ENCODE measurements at places on chromosomes 7 and 10.

DNA sequence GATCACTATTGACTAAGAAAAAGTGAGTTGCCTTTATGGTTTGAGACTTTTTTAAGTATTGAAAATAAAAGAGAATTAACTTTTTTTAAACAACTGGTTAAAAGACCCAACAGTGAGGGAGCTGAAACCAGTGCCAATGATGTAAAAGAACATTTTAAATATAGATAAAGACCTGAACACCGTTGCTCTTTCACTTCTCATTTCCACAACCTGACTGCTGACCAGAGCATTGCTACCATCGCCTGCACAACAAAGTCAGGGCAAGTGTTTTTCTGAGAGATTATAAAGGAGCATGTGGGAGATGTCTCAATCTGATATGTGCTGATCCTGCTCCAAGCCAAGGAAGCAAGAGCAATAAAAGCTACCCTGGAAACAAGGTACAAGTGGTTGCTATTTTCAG is 34.7 kb downstream of the IMMP2L start:
- DNase-seq, result no peak

- DNase-seq, result no peak
These were observed 49.0 kb upstream of the CALD1 start for GRCh38 chr7:134730411-134730829.

DNA sequence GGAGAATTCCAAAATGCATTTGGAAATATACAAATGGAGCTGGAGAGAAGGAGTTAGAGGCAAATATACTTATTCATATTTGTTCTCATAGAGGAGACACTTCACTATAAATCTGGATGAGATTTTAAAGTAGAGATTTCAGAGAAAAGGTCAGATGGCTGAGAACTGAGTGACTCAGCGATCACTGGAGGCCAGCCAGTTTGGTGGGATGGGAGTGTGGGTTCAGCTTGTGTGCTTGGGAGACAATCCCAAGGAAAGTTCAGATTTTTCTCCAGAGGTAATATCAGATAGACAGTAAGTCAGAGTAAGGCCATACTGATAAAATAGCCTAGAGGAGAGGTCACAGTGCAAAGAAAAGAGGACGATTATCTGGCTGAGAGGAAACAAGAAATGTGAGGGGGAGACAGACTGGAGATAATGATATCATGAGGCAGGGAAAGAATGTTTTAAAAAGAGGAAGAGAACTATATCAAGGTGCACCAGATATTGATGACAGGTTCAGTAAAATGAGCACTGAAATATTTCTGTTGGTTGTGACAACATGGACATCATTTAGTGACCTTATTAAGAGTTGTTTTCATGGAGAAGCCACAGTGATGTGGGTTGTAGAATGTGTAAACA is 67.0 kb downstream of the MDFIC start:
- no peak for DNase-seq

GRCh38 chr10:23439452-23439960 is 631 bp downstream of the OTUD1 start:
- DNase-seq, result no peak

DNA sequence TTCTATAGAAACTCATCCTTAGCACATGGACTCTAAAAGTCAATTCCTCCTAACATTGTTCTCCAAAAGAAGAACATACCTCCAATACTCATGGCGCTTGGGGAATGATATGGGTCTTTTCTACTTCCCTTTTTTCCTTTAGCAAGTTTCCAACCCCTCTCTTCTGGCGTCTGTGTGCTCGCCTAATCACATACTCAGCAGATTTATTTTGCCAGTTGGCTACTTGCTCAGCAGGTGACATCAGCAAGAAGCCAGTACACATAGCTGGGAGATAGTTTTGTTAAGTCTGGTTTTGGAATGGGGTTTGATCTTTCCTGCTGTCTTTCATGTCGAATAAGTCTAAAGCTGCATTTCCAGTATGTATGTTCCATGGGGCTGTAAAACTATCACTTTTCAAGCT is 193.8 kb downstream of the POM121L12 start:
- DNase-seq, result no peak

DNA sequence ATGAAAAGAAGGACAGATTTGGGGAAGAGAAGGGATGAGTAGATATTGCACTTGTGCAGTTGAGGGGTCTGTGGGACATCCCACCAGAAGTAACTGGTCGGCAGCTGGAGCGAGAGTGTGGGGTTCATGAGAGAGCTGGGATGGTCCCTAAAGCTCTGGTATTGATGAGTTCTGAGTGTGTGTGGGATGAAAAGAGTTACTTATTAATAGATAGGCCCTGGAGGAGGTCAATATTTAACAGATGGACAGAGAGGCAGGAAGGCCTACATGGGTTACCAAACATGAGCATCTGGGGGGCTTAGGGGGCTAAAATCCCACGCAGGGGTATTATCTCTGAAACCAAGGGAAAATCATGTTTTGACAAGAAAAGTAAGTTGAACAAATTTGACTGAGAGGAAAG is 95.7 kb upstream of the SFMBT2 start:
- no peak for DNase-seq

- DNase-seq, result peak; percentile 37
These were observed 787 bp upstream of the PLEKHA1 start for GRCh38 chr10:122373721-122374120.

- no peak for DNase-seq
These were observed 1.7 kb upstream of the IGFBP3 start for GRCh38 chr7:45922810-45923209.

- no peak for DNase-seq
These were observed 342.9 kb downstream of the CALN1 start for GRCh38 chr7:72069263-72069662.

- DNase-seq, result no peak
These were observed 73.3 kb downstream of the CHST15 start for GRCh38 chr10:124019886-124020797.

DNA sequence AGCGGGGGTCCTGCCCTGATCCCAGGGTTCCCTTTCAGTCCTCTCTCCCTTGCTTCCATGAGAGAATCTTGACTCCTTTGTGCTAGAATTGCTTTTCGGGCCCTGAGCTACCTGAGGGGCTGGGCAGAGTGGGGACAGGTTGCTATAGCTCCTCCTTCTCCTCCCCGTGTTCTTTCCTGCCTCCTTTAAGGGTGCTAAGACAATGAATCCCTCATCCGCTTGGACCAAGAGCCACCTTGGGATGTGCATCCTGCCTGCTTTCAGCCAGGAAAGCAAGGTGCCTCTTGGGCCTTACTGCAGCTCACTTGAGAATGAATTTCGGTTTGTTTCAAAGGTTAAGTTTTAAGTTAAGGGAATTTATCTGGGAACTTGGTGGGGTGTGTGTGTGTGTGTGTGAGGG is 53.6 kb downstream of the ADRA2A start:
- DNase-seq, result no peak

GRCh38 chr10:89574368-89574767 is 39.0 kb upstream of the SLC16A12 start:
- no peak for DNase-seq

- no peak for DNase-seq
These were observed 9.6 kb downstream of the INMT start for GRCh38 chr7:30761214-30762156.

DNA sequence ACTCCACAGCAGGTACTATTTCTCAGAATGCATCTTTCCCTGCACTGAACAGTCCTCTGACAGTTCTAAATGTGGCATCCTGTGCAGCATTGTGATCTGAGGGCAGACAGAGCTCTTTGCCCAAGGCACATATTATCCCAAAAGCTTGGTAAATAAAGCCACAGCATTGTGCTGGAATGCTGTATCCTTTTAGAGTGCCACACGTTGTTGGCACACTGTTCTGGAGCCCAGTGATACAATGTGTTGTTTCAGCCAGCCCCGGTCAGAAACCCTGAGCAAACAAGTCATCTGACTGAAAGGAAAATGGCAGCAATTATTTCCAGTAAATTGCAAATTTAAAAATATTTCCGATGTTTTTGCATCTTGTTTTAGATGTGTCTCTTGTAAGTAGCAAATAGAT is 45.4 kb downstream of the NAMPT start:
- DNase-seq, result no peak

DNA sequence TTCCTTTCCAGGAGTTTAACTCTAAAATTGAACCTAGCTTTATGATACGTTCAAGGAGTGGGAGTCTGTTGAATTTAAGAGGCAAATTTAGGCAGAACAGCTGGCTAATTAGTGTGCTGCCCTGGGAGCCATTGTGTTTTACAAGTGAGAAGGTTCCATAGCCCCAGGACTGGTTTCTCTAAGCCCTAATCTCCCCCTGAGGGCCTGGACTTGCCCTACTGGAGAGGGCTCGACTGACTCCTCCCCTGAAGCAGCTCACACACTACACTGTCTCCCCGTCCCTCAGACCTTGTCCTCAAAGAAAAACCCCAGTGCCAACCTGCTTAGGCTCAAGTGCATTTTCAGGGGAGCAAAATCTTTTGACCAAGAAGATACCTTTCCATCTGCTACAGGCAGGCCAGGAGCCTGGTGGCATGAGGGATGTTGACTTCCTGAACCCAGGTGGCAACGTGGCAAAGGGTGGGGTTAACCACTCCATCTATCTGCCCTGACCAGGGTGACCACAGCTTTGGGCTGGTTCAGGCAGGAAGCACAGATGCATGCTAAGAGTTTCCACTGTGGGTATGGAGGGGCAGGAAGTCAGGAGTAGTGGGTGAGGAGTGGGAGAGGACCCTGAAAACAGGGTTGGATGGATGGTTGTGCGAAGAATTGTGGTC is 68.9 kb upstream of the CARD11 start:
- no peak for DNase-seq

- no peak for DNase-seq
These were observed 6.7 kb downstream of the TWIST1 start for GRCh38 chr7:19110776-19111175.

DNA sequence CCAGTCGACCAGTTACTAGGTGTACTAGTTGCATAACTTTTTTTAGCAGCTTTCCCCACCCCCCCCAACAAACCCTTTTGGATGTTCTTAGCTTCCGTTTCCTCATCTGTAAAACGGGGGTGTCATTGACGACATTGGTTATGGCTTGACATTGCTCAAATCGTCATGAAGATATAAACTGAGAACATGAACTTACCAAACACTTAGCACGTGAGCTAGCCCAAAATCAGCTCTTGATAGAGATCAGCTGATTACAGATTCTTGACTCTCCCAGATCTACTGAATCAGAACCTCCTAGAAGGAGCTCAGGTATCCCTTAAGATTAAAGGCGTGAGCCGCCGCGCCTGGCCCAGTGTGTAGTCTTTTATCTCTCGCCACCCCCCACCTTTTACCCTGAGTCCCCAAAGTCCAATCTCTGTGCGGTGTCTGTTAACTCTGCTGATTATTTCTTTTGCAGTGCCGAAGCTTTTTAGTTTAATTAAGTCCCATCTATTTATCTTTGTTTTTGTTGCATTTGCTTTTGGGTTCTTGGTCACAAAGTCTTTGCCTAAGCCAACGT is 1.0 kb upstream of the GNA12 start:
- no peak for DNase-seq

- no peak for DNase-seq
These were observed 74.6 kb downstream of the VCL start for GRCh38 chr10:74072503-74072902.

GRCh38 chr10:77256346-77256745 is 381.3 kb downstream of the KCNMA1 start:
- DNase-seq, result no peak

- no peak for DNase-seq
These were observed 10.6 kb downstream of the RPA3 start for GRCh38 chr7:7707806-7708205.

DNA sequence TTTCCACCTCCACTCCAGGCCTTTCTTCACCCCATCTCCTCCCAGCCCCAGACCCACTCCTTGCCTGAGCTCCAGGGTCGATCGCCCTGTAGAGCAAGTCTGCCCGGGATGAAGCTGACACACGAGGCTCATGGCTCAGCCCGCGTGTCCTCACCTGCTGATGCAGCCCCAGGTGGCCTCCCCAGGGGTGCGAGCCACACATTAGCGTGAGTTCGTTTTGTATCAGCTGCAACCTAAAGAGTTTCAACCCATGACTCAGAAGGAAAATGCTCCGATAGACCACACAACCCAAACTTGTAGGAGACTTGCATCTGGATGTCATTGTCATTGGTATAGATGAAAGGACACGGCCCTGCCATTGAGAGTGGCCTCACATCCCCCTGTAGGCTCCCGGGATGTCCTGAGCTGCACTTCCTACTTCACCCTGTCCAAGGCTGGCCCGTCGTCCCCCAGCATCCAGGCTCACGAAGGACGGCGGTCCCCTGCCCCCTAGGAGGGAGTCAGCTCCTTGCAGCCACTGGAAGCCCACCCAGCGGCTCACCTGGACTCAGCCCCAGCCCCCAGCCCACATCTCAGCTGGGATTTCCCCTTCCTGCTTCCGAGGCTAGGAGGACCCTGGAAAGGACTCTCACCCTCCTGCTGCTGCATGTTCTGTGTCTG is 97.7 kb downstream of the HTR5A start:
- DNase-seq, result no peak

- no peak for DNase-seq
These were observed 983 bp downstream of the FZD8 start for GRCh38 chr10:35640951-35641675.

DNA sequence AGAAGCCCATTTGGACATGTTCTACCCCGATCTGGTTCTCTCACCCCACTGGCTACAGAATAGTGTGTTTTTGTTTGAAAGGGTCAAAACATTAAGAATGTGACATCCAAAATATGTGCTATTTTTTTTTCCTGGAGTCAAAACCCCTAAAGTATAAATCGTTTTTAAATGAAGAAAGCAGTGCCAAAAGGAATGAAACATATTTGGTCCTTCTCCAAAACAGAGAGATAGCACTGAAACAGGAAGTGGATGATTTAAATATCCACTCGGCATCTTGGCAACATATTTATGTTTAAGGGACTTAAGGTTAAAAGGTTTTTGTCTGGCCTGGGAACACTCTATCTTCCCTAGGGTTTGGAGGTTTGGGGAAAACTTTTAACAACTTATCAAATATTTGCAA is 32.3 kb downstream of the CALD1 start:
- no peak for DNase-seq

- no peak for DNase-seq
These were observed 78.3 kb downstream of the HTR7 start for GRCh38 chr10:90779548-90779947.

- DNase-seq, result no peak
These were observed 147.4 kb downstream of the PRPF18 start for GRCh38 chr10:13734151-13734550.

DNA sequence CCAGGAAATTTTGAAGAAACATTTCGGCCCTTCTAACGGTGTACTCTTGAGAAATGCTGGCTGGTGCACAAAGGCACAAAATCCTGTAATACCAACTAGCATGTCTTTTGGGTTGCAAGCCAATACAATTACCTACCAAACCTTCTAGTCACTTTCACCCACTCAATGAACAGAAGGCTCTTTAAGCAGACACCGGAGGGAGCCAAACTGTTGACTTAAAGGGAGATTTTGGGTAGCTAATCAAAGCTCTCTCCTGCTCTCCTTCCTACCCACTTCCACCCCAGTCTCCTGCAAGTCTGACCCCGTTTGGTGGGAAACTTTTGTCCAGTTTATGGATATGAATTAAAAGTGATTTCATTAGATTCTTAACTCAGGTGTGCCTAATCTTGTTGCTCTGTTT is 24.0 kb downstream of the GRM3 start:
- no peak for DNase-seq

All from caudate nucleus (tissue), 63 donors.